H4 (cell line): ENCODE measurements at places on chromosomes 4 and X. TPM values are rescaled to one million over a fixed set of nuclear protein-coding genes. Genes with fewer than 3 reads are reported as not detected.
A peak's percentile ranks its signal among the peaks of the same experiment; 100 is the strongest.

DNA sequence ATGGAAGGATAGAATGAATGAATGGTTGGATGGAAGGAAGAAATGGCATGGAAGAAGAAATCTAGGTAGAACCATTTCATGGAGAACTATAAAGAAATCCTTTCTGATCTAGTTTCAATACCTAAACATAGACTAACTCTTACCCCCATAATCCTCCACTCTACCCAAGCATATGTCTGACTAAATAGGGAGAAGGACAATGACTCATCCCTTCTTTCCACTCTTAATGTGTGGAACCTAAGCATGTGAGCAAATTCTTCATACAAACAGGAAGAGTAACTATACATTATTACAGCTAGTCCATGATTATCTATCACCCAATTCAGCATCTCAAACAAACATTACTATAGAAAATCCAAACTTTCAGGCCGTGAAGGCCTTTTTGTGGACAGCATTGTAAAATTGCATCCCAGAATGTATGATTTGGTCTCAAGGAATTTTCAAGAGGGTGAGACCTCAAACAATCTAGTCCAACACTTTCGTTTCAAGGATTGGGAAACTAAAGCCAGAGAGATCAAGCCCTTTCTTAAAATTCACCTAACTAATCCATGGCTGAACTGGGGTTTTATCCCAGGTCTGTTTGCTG lies 11.2 kb downstream of the C1QTNF7 start:
- DNase-seq = peak; percentile 18

- no peak for DNase-seq
These were observed 96.2 kb upstream of the IL1RAPL2 start for GRCh38 chrX:104469771-104470170.

GAGE1 gene
- not detected in 2 replicates for total RNA-seq

- peak; percentile 80 for DNase-seq
These were observed 31.1 kb downstream of the CCKAR start for GRCh38 chr4:26459054-26459755.

GRCh38 chr4:180751009-180751408 lies 1492.2 kb upstream of the TENM3 start:
- DNase-seq = no peak

GPR50 gene
- not detected in 2 replicates for total RNA-seq

GRCh38 chrX:110139172-110139571 lies 136.3 kb downstream of the TMEM164 start:
- DNase-seq = no peak

GRCh38 chr4:74449571-74450297 lies 4.8 kb downstream of the AREG start:
- DNase-seq = no peak

DNA sequence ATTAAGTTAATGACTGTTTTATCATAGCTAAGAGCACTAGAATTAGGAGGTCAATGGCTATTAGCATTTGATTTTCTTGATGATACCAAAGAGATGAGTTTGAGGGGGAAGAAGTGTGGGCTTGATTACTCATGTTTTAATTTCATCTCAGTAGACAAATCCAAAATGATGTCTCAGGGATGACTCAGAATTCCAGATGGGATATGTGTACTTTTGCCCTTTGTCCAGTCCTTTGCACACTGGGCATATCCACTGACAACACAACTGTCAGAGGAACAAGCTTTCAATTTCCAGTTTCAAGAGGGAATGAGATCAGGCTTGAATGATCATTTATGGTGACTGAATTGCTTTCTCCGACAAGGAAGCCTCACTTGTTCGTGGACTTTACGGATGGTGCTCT lies 325.3 kb upstream of the FTHL17 start:
- DNase-seq = no peak

GRCh38 chr4:80922941-80923340 lies 107.6 kb upstream of the BMP3 start:
- no peak for DNase-seq

DNA sequence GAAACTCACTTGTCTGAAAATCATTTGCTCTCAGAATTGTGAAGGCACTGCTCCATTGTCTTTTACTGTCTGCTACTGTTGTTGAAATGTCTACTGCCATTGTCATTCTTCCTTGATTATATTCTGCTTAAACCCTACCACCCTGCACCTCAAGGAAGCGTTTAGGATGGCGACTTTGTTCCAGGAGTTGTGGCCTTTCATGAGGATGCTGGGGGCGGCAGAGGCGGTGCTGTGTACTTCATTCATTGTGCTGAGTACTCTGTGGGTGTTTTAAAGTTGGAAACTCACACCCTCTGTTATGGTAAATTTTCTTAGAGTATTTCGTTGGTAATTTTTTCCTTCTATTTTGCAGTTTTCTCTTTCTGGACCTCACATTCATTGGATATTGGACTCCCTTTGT lies 258.9 kb downstream of the TENM3 start:
- no peak for DNase-seq

- peak; percentile 20 for DNase-seq
These were observed 488.3 kb downstream of the PPARGC1A start for GRCh38 chr4:23401572-23401971.
